ENCODE measurements at places on chromosomes 3 and 15. TPM values are rescaled to one million over a fixed set of nuclear protein-coding genes. Genes with fewer than 3 reads are reported as not detected.

DNA sequence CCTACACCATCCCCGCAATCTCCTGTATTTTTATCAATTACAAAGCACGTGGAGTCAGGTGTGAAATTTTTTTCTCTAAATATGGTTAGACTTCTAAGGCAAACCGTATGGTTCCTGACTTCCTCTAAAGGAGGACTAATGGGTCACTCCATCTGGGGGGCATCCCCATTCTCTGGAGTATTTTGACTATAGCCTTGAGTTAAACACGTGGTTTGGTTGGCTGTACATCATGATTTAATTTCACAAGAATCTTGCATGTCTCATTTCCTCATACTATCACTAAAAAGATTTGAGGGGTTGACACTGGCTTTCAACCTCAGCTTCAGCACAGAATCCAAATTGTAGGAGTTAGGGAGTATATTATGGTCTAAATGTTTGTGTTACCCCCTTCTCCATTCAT lies 25.3 kb upstream of the ZNF770 start:
- no peak overlapping the region for H3K27ac ChIP-seq
- DNase-seq = no peak
- no peaks in the 10 kb centered on the region for H3K27me3 ChIP-seq
- H3K36me3 ChIP-seq = no peaks in the 10 kb centered on the region

DNA sequence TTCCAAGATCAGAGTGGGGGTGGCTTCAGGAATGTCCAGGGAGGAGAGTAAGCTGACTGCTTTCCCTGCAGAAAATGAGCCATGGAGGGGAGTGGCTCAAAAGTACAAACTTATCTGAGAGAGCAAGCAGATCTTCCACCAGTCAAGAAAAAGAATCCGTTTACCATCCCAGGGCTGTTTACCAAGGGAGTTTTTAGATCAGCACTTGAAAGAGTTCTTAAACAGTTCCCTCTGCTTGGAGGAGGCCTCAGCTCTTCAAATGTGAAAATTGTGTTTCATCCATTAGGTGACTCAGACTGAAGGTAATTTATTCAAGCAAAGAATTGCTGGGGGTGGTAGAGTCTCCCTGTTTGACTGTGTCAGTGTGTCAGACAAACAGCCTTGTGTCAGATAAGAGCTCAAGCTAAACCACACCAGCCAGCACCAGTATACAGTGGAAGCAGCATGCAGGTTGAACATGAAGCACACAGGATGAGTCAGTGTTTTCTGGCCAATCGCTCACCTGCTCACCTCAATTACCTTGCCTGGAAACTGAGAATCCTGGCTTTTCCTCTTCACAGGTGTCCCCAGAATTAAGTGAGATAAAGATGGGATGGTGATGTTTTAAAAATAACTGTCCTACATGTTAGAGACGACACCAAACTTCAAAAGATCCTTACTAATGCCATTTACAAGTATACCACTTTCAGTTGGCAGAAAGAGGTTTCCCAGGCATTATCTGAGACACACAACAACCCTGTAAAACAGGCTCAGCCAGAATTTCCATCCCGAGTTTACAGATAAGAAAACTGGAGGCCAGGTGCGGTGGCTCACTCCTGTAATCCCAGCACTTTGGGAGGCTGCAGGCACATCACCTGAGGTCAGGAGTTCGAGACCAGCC lies 21.7 kb downstream of the SH3BP5 start:
- H3K27ac ChIP-seq = no peak overlapping the region
- H3K4me3 ChIP-seq = no peak overlapping the region
- no peak for DNase-seq

- no peaks in the 10 kb centered on the region for H3K27me3 ChIP-seq
- H3K27ac ChIP-seq = no peak overlapping the region
- H3K4me3 ChIP-seq = no peak overlapping the region
- H3K36me3 ChIP-seq = peaks cover 5% of the 10 kb centered on the region
Observed at GRCh38 chr3:127061641-127062040, 78.7 kb downstream of the PLXNA1 start.

DNA sequence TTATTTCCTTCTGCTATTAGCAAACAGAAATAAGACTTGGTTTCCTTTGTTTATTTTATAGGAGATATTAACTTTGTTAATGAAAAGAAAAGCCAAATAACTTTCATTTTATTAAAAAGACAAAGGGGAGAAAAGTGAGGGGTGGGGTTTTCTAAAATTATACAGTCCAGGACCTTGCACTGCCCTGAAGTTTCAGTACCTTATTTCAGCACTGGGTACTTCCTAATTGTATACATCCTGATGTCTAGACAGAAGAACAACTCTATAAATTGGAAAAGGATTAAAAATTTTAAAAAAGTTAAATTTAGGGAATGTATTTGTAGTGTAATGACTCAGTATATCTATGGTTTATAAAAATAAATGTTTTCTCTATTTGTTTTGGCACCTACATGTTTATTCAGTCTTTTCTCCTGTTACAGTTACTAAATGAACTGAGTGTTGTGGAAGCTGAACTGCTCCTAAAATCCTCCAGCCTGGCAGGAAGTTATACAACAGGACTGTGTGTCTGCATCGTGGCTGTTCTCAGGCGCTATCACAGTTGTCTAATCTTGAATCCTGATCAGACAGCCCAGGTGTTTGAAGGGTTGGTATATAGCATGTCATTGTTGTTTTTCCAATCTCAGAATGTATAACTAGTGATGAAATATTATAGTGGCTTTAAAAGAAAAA lies 27.6 kb upstream of the P2RY13 start:
- no peak overlapping the region for H3K4me3 ChIP-seq
- H3K36me3 ChIP-seq = peaks cover 5% of the 10 kb centered on the region
- no peak for DNase-seq
- H3K4me1 ChIP-seq = no peaks in the 10 kb centered on the region
- H3K27me3 ChIP-seq = no peaks in the 10 kb centered on the region
- no peak overlapping the region for H3K27ac ChIP-seq

Gene TMEM212
- total RNA-seq = not detected

Data from H9 (cell line).